Right cardiac atrium (tissue), 5 donors: ENCODE measurements at places on chromosomes 2 and 18.

GRCh38 chr2:66532972-66533868 is 98.3 kb downstream of the MEIS1 start:
- DNase-seq: peak; percentile 47

GRCh38 chr2:145460112-145460511 is 940.2 kb upstream of the ZEB2 start:
- DNase-seq: no peak

DNA sequence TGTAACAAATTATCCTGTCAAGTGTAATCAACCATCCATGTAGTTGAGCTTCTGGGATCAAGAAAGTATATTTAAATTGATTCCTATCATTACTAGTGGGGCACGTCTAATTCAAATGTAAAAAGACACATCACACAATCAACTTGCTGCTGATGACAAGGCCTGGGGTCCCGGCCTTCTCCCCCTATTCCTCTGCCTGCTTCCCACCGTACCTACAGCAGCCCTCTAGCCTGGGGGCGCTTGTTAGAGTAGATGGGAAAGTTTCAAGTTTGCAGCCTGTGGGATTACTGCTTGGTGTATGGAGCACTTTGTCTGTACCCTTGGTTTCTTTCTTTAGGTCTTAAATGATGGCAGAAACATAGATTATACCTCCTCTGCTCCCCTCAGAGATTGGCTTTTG is 333.3 kb upstream of the KYNU start:
- no peak for DNase-seq

DNA sequence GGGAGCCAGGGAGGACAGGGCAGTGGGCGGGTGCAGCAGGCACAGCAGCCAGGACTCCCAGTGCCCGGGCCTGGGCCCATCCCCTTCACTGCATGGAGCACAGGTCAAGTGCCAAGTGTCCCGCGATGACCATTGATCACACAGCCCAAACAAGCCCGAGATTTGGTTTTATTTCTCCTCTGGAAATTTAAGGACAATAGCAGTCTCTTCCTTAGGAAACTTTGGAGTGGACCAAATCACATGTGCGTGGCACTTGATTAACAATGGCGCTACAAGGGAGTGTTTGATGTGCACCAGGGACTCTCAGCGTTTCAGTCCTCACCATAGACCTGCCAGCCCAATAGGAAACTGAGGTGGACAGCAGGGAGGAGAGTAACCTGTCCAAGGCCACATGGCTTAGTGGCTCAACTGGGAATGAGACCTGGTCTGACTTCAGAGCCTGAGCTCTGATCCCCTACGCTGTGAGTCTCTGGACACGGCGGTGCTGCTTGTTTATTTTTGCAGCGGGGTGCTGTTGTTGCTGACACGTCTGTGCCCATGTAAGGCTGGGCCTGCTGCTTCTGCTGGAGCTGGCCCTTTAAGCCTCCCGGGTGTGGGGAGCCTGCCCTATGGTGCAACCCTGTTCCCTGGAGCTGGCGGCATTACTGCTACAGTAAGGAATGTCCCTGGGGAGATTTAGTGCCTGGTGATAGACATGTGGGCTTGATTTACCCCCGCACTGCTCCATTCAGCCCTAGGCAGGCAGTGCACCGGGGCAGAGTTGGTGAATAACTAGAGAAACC is 194.2 kb downstream of the INHBB start:
- peak; percentile 83 for DNase-seq

GRCh38 chr2:133829450-133830020 is 261.3 kb upstream of the NCKAP5 start:
- DNase-seq: no peak
